ENCODE measurements at places on chromosomes 11 and 22.

GRCh38 chr11:16179676-16180075 is 176.7 kb downstream of the SOX6 start:
- no peak for DNase-seq

DNA sequence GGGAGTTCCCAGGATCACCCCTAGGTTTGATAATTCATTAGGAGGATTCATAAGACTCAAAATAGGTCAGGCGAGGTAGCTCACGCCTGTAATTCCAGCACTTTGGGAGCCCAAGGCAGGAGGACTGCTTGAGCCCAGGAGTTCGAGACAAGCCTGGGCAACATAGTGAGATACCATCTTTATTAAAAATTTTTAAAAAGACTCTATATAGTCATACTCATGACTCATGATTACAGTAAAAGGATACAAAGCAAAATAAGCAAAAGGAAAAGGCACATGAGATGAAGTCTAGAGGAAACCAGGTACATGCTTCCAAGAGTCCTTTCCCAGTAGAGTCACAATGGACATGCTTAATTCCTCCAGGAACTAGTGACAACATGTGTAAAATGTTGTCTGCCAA is 13.9 kb upstream of the PTS start:
- DNase-seq: no peak

- DNase-seq: no peak
These were observed 402.3 kb downstream of the BRD1 start for GRCh38 chr22:49425356-49425755.

GRCh38 chr11:93199616-93200015 is 1.8 kb upstream of the SLC36A4 start:
- no peak for DNase-seq

- DNase-seq: no peak
These were observed 96.0 kb downstream of the WNT7B start for GRCh38 chr22:45880716-45881523.

GRCh38 chr22:32066820-32067219 is 23.8 kb downstream of the SLC5A1 start:
- DNase-seq: no peak

DNA sequence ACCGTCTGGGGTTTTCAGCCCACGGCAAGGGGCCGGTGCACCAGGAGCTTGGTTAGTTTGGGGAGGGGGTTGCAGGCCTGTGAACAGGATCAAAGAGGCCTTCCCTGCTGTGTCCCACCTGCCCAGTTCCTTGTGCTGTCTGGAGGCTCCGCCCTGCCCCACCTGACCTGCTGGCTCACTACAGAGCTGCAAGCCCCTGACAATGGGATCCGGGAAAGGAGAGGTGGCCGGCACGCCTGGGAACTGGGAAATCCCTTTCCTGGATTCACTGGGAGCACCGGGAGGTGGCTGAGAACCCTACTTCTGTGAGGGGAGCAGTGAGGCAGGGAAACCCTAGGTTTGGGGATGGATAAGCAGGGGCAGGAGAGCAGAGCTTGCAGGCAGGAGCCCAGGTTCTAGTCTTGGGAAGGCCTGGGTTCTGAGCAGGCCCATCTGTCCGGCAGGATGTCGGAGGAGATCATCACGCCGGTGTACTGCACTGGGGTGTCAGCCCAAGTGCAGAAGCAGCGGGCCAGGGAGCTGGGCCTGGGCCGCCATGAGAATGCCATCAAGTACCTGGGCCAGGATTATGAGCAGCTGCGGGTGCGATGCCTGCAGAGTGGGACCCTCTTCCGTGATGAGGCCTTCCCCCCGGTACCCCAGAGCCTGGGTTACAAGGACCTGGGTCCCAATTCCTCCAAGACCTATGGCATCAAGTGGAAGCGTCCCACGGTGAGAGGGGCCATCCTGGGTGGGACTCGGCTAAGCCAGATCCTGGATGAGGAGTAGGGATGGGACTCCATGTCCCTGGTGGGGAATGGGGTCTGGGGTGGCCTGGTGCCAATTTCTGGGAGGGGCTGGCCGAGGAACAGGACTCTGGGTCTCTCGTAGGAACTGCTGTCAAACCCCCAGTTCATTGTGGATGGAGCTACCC is 786 bp downstream of the CAPN1 start:
- no peak for DNase-seq

DNA sequence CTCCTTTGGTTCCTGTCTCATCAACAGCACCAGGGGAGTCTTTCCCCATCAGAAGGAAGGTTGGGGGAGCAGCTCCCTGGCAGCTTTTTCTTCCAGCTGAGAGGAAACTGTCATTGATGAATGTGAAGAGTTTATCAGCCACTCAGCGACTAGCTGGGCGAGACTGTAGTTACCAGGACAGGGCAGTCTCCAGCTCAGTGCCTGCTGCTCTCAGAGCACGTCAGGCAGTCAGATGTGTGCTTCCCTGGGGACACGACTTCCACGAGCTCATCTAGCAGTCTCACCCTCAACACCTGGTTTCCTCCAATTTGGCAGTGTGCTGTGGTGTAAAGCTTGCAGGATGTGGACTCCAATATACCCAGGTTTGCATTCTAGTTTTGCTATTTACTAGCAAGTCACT is 12.5 kb upstream of the C1QTNF4 start:
- no peak for DNase-seq

- DNase-seq: no peak
These were observed 28.8 kb downstream of the YAP1 start for GRCh38 chr11:102139081-102139498.

GRCh38 chr11:86664930-86665329 is 7.5 kb downstream of the ME3 start:
- DNase-seq: no peak

DNA sequence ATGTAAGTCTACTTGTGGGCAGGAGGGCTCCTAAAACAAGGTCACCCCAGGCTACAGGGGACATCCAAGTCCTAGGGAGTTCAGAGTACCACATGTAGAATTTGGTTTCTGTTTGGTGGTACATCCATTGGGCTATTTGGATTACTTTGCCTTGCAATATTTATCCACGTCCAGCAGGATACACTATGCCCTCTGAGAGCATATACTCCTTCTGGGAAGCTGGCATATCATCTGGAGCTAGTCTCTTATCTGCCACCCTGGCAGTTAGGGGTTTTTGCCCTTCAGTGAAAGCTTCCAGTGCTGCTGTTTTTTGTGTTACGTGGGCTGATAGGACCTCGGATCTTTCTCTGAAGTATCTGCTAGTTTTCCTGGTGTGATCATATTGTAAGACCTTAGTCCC is 7.3 kb downstream of the LMO2 start:
- no peak for DNase-seq

GRCh38 chr11:69013009-69013951 is at the start of gene MRGPRF:
Gene MRGPRF (minus strand): TSS chr11:69013246. CDS start chr11:69009901, 3,345 bp downstream.
- peak; percentile 97 for DNase-seq

DNA sequence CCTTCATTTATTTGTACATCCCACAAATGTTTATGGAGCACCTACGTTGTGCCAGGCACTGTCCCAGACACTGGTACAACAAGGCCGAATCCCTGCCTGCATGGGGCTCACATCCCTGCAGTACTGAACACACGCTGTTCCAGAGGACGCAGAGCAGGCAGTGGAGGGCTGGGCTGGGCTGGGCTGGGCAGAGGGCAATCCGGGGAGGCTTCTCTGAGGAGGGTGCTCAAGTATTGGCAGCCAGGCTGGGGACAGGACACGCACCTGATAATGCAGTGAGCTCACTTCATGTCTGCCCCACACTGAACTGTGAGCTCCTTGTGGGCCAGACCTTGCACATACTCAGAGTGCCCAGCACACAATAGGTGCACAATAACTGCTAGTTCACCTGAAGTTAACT is 34.1 kb downstream of the CYTH4 start:
- no peak for DNase-seq

DNA sequence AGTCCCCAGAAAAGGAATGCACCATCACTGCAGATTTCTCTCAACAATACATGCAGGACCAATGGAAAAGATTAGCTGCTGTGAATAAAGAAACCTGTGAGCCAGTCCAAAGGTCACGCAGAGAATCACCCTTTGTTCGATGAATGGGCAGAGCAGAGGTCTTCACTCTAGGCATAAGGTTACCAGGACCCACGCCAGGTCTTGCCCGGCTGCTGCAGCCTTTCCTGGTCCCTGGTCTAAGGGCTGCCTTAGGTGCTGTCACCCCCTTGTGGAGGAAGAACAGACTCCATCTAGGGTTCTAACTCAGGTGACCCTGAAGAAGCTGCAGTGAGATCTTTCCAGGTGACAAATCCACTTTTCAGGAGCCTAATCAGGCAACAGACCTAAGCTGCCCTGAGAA is 29.0 kb upstream of the NAP1L4 start:
- DNase-seq: peak; percentile 62

DNA sequence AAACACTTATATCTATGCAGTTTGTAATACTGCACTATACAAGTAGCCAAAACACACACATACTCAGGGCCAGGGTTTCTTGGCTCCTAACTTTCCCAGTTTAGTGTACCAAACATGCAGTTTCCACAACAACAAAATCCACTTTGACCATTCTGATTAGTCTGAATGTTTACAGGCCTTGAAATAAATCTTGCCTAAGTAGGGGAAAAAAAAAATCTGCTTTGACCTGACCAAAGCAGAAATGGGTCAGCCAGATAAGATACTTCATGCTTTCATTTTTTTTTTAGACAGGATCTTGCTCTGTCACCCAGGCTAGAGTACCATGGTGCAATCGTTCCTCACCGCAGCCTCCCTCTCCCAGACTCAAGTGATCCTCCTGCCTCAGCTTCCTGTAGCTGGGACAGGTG is 10.1 kb downstream of the PRR14L start:
- no peak for DNase-seq

DNA sequence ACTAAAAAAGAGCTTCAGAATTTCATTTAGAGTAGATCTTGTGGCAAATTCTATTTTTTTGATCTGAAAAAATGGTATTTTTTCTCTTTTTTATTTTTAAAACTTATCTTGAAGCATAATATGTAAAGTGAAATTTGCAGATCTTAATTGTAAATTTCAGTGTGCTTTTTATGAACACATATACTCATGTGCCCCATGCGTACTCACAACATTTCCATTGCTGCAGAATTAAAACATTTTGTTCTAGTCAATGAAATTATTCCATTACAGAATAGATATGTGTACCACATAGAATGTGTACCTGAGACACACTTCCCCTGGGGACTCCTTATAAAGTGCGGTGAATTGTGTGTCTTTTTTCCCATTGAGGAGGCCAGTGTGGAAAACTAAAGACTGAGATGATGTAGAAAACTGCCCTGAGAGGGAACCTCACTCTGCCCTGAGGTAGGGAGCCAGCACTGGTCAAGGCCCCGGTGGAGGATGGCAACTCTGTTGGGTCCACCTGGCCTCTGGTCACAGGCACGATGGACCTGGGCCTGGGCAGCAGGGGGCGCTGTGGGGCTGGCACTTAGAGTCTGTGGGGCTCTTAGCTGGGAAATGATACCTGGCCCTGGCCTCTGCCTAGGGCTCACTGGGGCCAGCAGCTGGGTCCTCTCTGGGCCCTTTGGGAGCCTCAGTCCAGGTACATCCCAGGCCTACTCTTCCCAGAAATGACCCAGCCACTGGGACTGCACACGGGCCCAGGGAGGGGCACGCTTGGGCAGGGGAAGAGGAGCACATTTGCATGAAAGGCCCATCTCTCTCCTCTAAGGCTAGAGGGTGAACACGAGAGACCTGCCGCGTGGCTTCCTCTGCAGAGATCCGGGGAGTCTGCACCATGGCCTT is 77.9 kb upstream of the TOP3B start:
- peak; percentile 46 for DNase-seq

DNA sequence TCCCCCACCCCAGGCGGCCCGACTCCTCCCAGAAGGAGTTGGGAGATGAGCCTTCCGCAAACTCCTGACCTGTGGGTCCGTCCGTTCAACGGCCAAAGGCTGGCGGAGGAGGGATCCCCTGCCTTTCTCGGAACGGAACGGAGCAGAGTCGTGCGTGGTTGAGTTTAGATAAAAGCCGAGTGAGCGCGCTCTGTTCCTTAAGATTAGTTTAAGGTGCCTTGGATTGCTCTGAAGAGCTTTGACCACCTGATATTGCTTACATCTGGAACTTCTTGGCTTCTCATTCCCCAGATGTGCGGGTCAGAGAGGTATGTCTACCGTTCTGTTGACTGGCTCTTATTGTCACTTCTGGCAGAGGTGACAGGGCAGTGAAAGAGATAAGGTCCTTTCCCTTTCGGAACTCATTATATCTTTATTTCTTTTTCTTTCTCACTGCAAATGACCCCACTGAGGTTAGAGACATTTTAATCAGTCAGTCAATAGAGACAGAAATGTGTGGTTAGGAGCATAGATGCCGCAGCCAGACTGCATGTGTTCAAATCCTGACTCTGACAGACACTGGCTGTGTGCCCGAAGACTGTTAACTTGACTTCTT is at the start of gene TRIM6:
TSS of gene TRIM6 (plus strand) at position 31 of the 595 bp plus-strand sequence. CDS start at position 292, 261 bp downstream.
- DNase-seq: no peak

GRCh38 chr11:4191031-4191571 is 96.5 kb downstream of the RRM1 start:
- no peak for DNase-seq

DNA sequence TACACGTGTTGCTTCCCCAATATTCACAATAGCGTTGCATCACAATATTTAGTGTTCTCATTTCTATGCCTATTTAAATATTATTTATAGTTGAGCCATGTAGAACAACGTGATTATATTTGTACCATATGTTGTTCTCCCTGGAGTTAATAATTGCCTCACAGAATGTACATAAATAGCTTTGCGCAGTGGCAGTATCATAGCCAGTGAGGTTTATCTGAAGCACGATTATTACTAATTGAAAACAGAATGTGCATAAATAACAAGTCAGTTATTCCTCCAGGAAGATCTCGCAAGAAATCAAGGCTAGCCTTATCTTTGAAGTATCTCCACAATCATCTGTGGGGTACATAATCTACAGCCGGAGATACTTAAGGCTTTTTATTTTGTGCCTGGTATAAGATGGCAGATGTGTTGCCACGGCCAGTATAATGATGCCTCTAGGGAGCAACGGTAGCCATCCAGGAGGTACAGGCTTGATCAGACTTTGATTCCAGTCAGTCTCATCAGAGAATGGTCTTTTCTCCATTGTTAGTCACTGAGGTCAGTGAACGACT is 197.5 kb downstream of the MSANTD4 start:
- no peak for DNase-seq
